Fibroblast of skin of left biceps (primary cell): ENCODE measurements at places on chromosomes 4 and X.

DNA sequence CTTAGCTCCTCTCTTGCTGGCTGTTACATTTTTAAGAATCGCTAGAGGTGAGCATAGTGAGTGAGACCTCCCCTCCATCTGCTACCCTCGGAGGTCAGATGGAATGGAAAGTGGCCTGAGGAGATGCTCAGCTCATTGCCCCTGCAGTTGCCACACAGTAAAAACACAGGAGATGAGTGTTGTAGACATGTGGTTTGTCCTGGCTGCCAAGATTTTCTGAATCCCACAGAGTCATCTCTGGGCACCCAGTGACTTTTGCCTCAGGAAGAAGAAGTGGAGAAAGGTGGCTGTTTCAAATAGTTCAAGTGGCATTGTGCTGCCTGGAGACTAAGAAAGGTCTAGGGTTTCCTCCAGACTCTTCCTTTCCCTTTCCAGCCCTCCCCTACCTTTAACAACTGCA lies 271.0 kb downstream of the STK32B start:
- DNase-seq: no peak

DNA sequence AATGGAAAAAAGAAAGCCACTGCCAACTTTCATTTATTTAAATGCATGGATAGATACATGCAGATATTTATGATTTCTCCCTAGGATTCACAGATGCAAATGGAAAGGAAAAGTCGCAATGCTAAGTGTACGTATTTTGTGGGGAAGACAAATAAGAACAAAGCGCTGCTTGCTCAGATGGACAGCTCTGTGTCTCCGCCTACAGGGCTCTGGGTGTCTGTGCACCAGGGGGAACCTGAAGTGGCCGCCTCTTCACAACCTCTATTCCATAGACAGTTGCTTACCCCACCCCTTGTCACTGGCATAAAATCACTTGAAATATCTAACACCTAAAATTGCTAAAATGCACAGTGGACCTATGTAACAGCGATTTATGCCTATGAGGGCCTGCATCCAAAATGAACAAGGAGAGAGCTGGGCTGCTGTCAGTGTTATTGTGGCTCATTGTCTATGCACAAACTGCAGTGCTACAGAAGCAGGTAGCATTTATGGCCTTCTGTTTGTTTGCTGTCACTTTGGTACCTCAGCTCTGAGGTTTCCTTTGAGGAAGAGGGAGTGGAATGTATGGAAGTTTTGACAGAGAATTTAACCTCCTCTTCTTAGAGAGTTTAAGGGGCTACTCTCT lies 58.6 kb upstream of the PAGE1 start:
- DNase-seq: peak; percentile 1

- DNase-seq: peak; percentile 15
Measured at GRCh38 chrX:100409610-100410590, at the start of gene PCDH19. PCDH19 (minus strand) TSS chrX:100410273; CDS start chrX:100408597, 1,676 bp downstream.

- DNase-seq: no peak
Measured at GRCh38 chrX:115029869-115030570, 12.6 kb upstream of the IL13RA2 start.

DNA sequence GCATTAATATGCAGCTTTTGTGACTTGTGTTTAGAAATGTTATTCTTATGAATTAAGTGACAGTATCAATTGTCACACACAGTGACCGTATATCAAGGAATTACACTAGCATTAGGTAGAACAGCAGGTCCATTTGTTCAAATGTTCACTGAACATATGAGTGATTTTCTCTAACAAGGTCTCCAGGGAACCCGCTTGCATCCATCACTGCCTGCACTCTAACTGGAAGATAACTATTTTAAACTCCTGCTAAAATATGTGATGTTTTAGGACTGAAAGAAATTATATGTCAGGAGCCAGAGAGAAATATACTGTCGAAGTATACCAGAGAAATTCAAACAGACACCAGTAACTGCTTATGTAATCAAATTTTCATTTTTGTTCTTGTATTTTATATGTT lies 1395.7 kb downstream of the PCDH18 start:
- no peak for DNase-seq

GRCh38 chrX:78066110-78066509 lies 37.9 kb upstream of the PGK1 start:
- DNase-seq: no peak
